ENCODE measurements at places on chromosomes 12 and 14.

DNA sequence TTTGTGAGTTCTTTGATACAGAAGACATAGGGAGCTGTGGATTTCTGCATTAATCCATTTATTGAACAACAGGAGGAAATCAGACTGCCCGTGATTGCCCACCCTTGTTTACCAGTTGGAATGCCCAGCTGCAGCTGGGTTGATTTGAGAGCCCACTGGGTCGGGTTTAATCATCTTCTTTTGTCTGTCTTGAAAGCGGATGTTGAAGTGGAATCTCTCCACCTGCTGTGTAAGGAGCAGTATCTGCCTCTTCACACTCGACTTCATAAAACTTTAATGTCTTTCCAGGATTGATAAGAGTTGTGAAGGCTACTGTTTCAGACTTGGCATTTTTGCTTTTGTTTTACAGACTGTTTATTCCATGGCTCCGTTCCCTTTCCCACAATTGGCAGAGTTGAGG is 39.9 kb downstream of the TBC1D30 start:
- no peak for DNase-seq

DNA sequence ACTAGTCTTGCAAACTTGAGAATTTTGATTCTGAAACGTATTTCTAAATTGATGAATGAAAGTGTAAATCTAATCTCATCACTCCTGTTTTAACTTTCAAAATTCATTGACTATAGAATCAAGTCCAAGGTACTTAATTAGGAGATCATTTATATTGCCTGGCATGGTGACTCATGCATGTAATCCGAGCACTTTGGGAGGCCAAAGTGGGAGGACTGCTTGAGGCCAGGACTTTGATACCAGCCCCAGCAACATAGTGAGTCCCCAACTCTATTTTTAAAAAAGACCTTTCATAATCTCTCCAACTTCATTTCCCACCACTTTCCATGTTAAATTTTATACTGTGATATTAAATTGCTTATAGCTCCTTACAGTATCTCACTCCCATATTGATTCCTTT is 3.0 kb upstream of the MIPOL1 start:
- DNase-seq: no peak

DNA sequence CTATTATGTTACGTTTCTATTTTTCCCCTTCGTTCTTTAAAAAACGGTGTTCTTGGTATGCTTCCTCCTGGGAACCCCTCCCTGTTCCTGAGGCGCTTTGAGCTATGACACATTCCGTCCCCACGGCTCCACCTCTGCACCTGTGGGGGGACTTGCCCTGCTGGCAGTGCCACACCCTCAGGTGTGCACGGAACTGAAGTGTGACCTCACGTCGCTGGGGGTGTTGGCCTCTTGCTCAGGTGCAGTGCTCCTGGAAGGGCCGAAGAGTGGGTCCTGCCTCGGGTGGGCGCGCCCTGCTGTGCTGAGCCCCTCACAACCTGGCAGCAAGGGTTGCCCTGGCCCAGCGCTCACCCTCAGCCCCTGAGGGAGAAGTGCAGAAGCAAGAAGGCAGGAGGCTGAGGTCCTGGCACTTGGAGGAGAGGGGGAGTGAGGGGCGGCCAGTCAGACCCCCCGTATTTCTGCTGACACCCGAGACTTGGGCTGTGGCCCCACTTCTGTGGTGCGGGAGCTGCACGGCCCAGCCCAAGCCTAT is 4.9 kb downstream of the AMN start:
- no peak for DNase-seq

DNA sequence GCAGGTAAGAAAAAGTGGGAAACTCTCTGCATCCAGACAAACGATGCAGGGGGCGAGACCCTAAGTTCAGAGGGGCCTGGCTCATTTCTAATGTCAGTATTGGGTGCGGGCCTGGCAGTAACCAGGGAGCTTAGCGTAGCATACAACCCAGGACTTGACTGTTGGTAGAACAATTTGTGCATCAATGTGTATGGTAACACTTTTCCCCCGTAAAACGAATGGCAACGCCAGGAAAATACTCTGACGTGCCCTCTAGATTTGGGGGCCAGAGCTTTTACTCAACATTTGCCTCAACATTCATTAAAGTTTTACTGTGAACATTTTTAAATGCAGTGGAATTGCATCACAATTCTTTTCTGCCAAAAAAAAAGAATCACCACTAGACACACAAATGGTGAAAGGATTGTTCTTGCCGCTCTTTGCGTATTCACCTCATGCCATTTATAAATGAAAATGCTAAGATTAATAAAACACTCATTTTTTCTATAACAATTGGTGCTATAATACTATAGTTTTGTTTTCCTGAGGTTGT is 867 bp downstream of the RHOJ start:
- no peak for DNase-seq

DNA sequence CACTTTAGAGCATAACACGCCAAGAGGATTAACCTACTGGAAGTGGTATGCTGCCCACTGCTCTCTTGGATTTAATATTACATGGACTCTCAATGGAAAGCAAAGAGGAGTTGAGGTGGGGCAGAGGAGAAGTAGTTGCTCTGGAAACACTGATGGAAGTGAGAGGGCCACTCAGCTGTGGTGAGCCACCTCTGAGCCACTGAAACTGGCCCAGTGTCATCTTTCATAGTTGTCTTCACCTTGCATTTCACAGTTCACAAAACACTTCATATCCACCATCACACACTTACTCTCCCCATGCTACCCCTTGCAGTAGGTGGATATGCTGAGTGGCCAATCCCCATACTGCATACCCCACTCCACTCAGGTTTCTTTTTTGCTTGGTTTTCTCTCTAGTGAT is 12.2 kb upstream of the PCED1B start:
- no peak for DNase-seq

DNA sequence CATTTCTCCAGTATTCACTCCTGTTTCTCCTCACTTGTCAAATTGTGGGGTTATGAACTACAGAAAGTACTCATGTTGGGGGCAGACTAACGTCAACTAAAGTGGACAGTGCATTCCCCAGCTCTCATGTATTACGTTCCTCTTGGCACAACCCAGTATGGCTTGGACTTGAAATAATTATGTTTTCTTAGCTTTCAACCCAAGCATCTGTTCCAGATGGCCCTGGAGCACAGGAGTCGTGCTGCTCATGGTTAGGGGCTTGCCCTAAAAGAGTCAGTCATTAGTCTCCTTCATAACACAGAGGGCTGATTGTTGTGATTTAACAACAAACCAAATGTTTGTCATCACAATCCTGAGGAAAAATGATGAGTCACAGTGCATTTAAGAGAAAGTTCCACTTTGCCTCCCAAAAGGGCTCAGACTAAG is 154.4 kb downstream of the RPAP3 start:
- peak; percentile 12 for DNase-seq

- DNase-seq: no peak
Observed at GRCh38 chr12:131506426-131506825, 204.5 kb upstream of the SFSWAP start.

DNA sequence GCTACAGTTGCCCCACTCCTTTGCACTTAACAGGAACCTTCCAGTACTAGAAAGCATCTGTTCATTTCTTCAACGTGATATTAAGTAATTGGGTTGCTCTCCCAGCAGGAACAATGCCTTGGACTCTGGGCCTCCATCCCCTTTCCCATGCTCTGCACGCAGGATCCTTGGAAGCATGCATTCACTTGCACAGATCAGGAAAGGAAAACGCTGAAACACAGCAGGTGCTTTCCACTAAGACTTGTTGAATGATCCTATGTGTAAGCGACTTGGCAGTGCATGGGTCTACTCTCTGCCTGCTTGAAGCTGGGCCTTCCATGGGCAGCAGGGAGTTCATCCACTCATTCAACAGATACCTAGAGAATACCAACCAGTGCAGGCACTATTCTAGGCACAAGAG is 2.3 kb downstream of the LTBP2 start:
- DNase-seq: no peak

DNA sequence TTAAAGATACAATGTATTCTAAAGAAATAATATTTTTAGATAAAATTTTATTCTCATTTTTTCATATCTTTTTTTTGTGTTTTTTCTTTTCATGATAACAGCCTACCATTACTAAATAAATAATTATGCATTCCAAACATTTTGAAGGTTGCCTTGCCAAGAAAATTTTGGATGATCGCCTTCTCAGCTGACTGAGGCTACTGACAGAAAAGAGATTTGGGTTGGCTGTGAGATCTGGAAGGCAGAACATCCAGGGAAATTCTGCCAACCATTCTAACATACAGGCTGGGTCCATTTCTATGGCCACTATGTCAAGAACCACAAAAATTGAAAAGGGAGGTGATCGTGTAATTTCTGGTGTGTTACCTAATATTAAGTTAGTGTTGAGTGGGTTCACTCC is 48.1 kb downstream of the GALNT8 start:
- DNase-seq: no peak

DNA sequence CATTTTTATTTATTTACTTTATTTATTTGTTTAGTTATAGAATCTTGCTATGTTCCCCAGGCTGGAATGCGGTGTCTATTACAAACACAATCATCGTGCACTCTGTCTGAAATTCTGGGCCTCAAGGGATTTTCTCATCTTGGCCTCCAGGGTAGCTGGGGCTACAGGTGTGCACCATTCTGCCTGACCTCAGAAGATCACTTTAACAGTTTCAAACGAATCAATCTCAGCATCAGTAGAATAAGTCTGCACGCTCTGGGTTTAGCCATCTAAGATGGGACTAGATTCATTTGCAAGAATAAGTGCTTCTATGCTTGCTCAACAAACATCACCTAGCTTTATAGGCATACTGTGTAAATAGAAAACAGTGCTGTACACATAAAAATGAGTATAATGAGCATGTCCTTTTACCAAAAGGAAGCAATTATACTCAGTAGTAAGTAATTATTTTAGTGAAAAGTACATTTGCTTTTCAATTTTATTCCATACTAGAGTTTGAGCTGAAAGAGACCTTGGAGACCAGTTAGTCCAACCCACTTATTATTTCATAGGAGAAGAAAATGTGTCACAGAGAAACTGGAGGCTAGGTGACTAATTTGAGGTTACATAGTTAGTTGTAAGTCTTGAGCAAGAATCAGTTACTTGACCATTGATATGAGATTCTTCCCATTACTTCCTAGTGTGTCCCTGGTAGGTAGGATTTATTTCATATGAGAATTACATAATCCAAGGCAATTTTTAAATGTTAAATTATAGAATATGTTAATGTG is 456.5 kb upstream of the LMO3 start:
- no peak for DNase-seq

DNA sequence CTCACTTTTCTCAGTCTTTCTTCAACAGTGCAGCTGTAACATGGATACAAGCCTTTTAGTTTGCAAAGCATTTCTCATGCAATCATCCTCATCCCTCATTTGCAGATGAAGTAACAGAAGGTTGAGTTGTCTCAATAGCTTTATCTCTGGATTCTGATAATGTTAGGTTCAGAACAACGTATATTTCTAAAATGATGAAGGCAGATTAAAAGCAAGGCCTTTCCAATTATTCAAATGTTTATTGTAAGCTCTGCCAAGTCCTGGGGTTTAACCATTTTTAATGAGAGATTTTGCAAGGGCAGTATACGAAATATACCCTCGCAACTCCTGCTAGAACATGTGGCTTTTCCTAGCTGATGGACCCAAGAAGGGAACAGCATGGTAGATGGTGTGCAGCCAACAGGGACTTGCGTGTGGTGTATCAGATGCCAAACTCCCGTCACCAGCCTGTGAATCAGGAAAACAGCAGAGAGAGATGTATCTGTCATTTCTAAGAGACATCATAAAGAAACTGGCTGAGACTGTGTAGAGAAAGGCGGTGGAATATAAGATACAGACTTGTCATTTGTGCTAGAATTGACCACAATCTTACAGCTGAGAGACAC is 319.7 kb downstream of the MED13L start:
- no peak for DNase-seq

GRCh38 chr14:58280954-58281787 is 17.2 kb upstream of the ARID4A start:
- peak; percentile 69 for DNase-seq

GRCh38 chr14:92649934-92650545 is 98.4 kb downstream of the LGMN start:
- DNase-seq: peak; percentile 78

DNA sequence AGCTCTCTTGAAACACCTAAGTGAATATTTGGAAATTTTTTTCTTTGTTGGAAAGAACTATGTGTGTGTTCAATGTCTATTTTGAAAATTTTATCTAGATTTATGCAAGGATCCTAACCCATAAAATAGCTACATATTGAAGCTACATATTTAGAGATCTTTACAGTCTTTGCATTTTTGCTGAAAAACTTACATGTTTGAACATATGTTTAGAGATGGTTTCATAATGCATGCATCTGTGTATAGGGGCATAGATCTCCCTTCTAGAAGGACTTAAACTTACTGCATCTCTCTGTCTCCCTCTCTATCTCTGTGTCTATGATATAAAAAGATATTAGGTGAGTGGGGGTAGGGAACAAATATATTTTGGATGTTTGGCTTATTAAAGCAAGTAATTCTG is 8.2 kb upstream of the HOXC4 start:
- no peak for DNase-seq

GRCh38 chr12:54358191-54358944 is 5.9 kb downstream of the GPR84 start:
- DNase-seq: no peak

DNA sequence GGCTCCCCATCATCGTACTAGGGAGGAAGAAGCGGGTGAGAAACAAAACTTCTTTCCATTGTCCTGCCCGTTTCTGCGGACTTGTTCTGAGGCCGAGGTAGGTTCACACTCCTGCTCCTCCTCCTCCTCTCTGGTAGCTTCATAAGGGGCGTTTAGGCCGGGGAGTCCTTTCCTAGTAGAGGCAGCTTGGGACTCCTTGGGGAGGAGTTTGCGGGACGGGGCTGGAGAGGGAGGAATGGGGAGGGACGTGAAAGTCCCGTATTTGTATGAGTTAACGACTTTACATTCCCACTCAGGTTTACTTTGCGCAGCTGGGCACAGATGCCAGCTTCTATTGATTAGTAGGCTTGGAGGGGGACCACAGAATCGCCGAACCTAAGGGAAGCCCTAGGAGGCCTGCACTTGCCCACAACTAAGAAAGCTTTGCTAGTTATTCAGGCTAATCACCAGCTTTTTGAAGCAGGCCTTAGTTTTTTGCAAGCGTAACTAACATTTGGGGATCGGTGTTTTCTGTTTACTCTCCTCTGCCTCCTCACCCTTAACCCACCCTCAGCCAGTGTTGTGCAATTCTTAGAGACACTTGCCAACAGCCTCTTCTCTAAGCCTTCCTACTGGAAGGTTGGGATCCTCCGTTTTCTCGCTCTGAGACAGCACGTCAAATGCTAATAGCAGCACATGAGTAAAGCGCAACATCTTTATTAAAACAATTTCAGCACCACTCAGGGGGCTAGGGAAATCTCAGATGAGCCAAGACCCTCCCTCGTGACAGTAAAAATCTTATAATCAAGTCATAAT is 499 bp downstream of the RNASE4 start:
- DNase-seq: peak; percentile 59

DNA sequence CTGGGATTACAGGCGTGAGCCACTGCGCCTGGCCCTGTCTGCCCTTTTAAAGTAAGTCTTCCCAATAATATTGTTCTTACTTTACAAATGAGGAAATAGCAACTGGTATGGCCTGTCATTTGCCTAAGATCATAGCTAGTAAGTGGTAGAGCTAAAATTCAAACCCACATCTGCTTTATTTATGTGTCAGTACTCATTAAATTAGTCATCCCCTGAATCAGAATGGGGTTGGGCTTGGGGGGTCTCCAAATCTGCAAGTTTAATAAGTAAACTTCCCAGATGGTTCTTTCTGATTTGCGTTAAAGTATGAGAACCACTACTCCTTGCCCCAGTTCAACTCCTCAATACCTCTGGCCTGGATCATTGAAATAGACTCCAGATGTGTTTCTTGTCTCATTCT is 96.2 kb downstream of the FAR2 start:
- no peak for DNase-seq

Data from fibroblast of the conjunctiva (primary cell).